ENCODE measurements at places on chromosomes 12 and 14.

DNA sequence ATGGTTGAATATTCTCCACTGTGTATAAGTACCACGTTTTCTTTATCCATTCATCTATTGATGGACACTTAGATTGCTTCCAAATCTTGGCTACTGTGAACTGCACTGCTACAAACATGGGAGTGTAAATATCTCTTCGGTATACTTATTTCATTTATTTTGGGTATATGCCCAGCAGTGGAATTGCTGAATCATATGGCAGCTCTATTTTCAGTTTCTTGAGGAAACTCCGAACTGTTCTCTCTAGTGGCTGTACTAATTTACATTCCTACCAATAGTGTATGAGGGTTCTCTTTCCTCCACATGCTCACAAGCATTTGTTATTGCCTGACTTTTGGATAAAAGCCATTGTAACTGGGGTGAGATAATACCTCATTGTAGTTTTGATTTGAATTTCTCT, 623.1 kb upstream of the LRFN5 start:
- no peak for DNase-seq

GRCh38 chr14:36212577-36212976, 36.1 kb upstream of the PTCSC3 start:
- DNase-seq = no peak

GRCh38 chr12:105455261-105455660, 124.8 kb downstream of the C12orf75 start:
- DNase-seq = no peak

- DNase-seq = no peak
Measured at GRCh38 chr14:65415613-65416012, 3.1 kb downstream of the FUT8 start.

DNA sequence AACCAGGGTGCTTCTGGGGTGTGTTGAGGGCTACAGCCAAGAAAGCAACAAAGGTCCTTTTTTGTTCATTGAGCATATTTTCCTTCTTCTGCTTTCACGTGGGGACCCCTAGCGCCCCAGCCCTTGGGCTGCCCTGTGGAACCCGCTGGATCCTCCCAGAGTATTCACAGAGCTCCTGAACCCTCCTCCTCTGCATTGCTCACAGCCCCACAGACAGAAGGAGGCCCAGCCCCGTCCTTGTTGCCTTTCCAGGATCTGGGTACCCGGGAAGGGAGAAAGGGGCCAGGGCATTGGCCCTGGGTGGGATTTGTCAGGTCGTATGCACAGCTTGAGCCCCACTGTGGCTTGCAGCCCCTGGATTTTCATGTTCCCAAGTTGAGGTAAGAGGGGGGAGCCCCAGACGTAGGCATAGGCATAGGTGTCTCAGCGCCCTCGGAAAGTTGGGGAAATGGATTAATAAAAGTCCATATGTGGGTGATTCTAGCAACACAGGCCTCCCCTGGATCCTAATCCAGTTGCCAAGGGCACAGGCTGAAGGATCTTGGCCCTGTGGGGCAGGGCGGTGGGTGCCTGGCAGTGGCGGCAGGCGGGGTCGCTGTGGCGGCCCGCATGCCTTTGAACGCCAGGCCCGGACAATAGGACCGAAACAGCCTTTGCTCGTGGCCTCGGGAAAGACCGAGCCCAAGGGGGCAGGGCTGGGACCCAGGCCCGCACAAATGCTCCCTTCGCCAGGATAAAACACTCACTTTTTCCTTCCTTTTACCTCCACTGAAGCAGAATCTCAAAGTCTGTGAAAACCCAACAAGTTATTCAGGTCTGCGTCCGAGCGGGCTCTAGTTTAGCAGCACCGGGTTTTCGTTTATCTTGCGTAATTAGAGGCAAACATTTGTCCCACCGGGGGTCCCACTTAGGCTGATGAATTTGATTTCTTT, 3.0 kb upstream of the HOXC10 start:
- DNase-seq = no peak
